AG04450 (cell line): ENCODE measurements at places on chromosomes 16 and 17.
A peak's percentile ranks its signal among the peaks of the same experiment; 100 is the strongest.

DNA sequence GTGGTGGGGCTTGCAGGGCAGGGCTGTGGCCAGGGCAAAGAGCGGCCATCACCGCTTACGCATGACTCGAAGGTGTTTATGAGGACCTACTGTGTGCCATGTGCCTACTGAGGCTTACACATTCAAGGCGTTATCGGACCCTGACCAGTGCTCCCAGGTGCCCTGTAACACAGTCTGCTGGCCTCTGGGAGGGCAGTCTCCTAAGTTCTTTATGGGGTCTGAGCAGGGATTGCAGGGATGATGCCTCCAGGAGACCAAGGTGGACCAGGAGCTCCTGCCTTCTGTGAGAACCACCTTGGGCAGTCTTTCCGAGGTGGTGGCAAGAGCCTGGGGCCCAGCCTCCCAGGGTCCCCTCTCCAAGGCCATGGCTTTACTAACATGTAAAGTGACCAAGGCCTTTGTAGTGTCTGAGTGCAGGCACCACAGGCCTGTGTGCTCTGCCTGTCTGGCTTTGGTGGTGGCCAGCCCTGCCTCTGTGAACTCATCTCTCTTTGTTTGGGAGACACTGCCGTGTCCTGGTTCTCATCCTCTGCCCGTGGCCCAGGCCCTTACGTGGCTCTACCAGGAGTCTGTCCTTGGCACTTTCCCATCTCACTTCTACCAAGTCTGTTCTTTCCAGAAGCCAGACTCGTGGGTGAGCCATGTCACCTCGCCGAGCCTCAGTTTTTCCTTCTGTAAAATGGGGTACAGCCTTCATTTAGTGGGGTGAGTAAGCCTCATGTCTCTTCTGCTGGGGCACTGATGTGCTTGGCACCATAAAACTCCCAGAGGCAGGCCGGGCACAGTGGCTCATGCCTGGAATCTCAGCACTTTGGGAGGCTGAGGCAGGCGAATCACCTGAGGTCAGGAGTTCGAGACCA is 3.4 kb upstream of the SYNGR2 start:
- DNase-seq: no peak

DNA sequence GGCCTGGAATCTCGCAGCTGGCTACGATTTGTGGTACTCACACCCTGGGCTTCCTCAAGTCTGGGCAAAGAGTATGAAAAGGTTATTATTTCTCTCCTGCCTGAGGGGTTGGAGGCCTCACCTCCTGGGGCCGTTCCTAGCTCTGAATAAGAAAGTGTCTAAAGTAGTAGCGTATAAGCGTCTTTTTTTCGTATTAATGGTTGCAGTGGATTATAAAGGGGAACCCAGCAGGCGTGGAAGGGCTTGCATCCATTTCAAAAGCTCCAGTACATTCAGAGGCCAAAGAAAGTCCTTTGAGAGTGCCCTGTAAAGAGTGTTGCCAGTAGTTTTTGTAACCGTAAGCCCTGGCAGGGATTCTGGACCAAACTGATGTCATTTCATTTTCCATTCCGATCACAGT is 72.2 kb upstream of the MPHOSPH6 start:
- no peak for DNase-seq

DNA sequence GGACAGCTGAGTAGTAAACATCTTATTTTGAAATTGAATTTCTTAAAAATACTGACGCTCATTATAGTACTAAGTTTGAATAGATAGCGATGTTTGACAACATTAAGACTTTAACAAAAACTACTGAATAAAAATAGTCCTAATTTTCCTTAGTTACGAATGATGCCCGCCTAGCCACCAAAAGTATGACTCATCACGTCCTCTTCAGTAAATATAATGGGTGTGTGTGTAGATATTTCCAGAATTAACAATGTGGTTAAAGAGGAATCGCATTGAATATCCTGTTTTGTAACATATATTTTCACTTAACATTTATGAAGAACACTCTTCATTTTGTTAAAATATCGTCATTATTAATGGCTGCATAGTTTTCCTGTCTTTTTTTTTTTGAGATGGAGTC is 187.6 kb downstream of the MYO1D start:
- DNase-seq: no peak

- peak; percentile 18 for DNase-seq
These were observed 23.0 kb upstream of the SLC38A8 start for GRCh38 chr16:84065536-84066132.

DNA sequence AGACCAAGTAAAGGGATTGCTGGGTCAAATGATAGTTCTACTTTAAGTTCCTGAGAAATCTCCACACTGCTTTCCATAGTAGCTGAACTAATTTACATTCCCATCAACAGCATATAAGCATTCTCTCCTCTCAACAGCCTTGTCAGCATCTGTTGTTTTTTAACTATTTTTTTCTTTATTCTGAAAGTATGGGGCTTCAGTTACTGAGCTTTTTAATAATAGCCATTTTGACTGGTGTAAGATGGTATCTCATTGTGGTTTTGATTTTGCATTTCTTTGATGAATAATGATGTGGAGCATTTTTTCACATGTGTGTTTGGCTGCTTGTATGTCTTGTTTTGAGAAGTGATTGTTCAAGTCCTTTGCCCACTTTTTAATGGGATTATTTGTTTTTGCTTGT is 2.5 kb downstream of the KRTAP2-2 start:
- no peak for DNase-seq

DNA sequence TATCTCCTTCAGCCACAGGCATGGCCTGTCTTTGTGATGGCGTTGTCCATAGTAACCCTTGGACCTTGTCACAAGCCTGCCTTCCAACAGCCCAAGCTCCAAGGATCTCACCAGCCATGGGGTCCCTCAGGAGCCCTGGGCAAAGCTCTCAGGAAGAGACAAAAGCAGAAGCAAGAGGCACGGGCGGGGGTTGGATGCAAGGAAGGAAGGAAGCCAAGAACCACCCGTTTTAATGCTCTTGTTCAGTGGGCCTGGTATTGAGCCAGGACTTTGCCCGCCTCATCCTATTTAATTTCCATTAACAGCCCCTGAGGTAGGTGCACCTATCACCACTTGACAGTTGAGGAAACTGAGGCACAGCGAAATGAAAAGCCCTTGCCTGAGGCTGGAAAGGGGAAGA is 32.3 kb upstream of the GOSR2 start:
- DNase-seq: no peak

DNA sequence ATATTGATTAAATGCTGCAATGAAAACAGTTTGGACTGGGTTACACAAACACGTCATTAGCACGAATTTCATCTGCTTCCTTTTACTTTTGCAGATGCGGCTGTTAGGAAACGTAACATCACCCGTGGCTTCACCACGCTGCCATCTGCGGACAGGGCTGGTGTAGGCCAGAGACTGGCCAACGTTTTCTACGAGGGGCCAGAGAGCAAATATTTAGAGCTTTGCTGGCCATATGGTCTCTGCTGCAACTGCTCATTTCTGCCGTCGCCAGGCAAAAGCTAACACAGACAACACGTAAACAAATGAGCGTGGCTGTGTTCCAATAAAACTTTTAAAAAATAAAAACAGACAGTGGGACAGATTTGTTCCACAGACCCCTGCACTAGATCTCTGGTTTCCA is 96.6 kb downstream of the ENGASE start:
- DNase-seq: no peak

GRCh38 chr16:48556913-48557351 is 53.0 kb downstream of the N4BP1 start:
- DNase-seq: peak; percentile 49

DNA sequence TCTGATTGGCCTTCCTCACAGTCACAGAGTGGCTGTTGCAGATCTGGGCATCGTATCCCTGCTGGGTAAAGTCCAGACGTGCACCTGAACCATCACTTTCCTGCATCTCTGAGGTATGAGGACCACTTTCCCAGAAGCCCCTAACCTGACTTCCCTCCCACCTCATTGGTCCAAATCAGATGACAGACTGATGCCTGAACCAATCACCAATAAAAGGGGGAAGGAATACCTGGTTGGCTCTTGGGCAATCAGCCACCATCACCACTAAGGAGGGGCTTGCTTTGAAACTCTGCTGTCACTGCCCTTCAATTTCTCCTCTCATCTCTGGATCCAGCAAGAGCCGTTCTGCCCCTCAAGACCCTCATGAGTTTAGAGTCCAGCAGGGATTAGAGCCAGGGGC is 13.6 kb upstream of the WFDC1 start:
- DNase-seq: no peak

GRCh38 chr16:4763791-4764190 is 3.2 kb downstream of the ZNF500 start:
- no peak for DNase-seq

DNA sequence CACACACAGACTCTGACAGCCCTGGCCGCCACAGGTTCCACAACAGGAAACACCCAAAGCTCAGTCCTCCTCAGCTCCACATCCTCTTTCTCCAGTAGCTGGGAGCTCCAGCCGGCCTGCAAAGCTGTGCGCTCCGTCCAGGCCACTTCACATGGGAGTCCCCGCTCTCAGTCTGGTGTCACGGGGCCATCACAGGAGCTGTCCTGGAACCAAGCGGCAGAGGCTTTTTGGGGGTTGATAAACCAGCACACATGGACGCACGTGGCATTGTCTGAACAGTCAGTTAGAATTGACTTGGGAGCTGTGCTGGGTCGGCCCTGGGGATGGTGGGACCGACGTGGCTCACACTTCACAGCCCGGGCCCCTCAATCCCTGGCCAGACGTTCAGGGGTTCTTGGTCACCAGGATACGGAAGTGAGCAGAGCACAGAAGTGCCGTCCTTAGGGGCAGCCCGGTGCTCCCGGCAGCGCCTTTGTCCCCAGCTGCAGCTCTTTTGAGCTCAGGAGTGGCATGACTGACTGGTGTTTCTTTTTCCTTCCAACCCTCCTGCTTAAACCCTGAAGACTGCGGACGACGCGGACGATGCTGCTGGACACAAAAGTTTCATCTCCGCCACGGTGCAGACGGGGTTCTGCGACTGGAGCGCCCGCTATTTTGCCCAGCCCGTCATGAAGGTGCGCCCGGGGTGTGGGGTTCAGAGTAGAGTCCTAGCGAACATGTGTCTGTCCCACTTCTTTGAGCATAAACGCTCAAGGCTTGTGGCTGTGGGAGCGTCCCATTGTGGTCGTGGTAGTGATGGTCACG is 66.6 kb upstream of the CHMP6 start:
- DNase-seq: no peak

DNA sequence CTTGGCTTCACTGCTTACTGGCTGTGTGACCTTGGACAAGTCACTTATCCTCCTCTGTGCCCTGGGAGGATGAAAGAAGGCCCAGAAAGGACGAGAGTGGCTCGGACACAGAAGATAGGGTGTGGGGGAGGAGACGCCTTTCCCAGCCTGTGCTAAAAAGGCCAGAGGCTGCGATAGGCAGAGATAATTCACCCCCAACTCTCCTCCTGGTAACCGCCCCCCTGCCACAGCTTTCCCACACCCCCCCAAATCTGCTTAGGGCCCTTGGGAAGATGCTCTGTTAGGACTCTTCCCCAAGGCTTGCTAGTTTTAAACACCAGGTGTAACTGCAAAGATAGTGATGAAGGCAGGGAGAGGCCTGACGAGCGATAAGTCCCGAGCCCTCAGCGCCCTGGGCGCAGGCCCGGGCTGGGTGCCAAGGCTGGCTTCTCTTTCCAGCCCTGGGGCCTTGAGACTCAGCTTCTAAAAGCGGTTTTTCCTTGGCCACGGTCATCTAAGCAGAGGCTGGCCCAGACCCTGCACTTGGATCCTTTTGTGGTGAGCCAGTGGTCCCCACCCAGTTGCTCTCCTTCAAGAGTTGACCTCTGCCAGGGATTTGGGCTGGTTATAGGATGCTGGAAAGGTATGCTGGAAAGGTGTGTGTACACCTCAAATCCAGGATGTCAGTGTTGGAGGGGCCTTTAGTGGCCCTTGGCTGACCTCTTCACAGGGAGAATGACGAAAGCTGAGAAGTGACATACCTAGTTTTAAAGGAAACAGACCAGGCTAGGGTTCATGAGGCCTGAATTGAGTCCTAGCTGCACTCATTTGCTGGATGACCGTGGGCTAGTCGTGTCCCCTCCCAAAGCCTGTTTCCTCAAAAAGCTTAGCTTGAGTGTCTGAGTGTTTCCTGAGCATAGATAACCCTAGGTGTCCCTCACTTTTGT is 3.4 kb upstream of the PPP1R9B start:
- DNase-seq: no peak

- no peak for DNase-seq
These were observed 166.6 kb upstream of the CIBAR2 start for GRCh38 chr16:85278839-85279238.

DNA sequence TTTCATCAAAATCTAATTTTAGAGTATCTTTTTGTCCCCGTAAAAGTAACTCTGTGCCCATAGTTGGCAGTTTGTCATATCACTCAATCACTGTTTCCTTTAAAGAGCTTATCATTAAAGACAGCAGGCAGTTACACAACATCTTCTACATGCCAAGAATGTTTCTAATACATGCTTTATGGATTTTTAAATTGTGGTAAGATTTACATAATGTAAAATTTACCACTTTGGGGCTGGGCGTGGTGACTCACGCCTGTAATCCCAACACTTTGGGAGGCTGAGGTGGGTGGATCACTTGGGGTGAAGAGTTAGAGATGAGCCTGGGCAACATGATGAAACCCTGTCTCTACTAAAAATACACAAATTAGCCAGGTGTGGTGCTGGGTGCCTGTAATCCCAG is 687.2 kb downstream of the WWOX start:
- DNase-seq: no peak

DNA sequence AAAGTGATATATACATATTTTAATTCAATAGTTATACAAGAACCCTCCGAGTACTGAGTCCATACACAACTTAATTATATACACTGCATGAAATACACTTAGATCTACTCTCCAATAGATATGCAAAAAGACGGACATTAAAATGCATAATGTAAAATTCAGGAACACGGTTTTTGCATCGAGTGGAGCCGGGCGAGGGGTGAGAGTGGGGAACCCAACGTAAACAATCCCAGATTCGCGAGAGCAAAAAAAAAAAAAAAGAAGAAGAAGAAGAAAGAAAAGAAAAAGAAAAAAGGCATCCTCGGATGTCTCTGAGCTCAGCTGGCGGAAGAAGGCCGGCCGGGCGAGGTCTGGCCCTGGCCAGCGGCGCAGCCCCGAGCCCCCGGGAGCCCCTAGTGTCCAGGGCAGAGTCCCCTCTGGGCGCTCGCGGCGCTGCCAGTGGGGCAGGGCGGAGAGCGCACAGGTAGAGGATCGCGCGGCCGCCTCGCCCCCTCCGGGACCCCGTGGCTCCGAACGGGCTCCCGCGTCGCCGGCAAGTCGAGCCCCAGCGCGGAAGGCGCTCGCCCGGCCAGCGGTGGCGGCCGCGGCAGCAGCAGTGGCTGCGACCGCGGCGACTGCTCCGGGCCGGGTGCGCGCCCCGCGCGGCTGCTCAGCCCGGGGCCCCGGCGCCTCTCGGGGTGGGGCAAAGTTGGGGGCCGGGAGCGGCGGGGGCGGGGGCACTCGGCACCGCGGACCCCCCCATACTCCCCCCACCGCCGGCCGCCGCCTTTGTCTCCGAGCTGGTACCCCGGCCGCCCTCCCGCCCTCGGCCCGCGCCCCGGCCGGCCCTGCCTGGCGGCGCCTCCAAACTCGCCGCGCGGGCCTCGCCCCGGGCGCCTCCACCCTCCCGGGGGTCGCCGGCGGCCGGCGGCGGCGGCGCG is 9.6 kb upstream of the ZFHX3 start:
- DNase-seq: no peak
